NCI-H446 (cell line): ENCODE measurements at places on chromosomes 7 and 10.

DNA sequence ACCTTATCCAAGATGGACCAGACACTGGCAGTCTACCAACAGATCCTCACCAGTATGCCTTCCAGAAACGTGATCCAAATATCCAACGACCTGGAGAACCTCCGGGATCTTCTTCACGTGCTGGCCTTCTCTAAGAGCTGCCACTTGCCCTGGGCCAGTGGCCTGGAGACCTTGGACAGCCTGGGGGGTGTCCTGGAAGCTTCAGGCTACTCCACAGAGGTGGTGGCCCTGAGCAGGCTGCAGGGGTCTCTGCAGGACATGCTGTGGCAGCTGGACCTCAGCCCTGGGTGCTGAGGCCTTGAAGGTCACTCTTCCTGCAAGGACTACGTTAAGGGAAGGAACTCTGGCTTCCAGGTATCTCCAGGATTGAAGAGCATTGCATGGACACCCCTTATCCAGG lies 13.4 kb downstream of the LEP start:
- no peak for DNase-seq

DNA sequence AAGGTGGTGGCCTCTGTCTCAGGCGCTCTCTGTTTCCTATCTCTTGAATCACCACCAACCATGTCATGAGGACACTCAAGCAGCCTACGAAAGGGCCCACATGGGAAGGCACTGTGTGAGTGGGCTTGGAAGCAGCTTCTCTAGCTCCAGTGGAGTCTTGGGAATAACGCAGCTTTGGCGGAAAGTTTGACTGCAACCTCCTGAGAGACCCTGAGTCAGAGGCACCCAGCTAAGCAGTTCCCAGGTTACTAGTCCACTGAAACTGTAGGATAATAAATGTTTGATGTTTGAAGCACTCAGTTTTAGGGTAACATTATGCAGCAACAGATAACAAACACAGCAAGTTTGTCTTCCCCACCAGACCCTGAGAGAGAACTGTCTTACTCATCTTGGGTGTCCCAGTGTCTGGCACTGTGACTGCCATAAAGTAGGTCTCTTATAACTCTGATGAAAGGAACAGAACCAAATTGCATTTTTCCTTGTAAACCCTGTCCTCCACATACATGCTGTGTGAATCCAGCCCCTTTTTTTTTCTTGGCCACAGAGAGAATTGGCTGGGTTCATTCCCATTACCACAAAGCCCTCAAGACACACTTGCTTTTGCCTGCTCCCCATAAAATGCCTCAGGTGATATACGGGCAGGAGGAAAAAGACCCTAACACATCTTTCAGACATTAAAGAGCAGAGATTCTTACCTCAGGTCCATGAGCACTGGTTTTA lies 185.5 kb downstream of the ZNF365 start:
- no peak for DNase-seq

DNA sequence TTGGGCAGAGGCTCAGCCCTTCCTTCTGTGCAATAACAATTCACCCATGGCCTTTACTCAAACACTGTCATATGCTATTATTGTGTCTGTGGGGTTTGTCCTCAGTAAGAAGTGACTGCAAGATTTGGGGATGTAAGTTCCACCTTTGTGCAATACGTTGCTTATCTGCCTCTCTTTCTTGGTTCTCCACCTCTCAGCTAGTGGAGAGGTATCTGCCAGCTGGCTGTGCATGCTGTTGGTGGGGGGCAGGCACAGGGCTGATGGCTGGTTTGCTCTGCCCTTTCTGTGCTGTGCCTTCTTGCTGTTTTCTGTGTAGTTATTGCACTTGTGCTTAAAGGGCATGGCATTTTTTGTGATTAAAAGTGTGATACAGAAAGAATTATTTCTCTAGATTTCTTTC lies 36.2 kb downstream of the CNNM1 start:
- DNase-seq = no peak

DNA sequence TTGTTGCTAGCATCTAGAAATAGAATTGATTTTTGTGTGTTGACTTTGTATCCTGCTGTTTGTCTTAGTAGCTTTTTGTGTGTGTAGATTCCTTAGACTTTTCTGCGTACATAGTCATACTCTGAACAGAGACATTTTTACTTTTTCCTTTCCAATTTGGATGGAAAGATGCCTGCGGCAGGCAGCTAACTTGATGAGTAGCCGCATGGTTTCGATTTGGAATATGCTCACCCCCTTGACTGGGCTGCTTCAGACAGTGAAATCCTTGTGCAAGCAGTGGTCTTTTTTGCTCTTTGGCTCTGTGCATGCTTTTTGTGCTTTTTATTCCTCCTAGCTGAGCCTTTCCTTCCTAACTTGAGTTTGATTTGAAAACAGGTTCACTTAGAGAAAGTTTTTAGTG lies 71.8 kb downstream of the HHEX start:
- DNase-seq = no peak

- peak; percentile 41 for DNase-seq
Observed at GRCh38 chr7:92295391-92295790, 49.6 kb downstream of the ANKIB1 start.
